ENCODE measurements at places on chromosomes 12 and 14.

GRCh38 chr12:66087365-66087943 is 43.1 kb downstream of the LLPH start:
- peak; percentile 82 for DNase-seq

DNA sequence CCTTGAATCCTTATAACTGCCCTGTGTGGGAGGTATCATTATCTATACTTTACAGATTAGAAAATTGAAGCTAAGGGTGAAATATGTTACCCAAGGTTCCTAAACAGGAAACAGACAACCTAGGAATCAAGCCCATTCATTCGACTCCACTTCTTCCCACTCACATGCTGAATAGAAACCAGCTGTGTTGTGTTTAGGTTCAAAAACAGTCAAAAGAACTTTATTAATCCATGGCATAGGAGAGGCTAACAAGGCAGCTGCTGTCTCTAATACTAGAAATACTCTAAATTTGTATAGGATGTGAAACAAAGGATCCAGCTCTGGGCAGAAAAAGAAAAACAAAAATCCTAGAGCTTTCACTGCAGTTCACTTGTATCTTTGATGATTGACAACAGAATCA is 9.9 kb downstream of the AMDHD1 start:
- DNase-seq = no peak

DNA sequence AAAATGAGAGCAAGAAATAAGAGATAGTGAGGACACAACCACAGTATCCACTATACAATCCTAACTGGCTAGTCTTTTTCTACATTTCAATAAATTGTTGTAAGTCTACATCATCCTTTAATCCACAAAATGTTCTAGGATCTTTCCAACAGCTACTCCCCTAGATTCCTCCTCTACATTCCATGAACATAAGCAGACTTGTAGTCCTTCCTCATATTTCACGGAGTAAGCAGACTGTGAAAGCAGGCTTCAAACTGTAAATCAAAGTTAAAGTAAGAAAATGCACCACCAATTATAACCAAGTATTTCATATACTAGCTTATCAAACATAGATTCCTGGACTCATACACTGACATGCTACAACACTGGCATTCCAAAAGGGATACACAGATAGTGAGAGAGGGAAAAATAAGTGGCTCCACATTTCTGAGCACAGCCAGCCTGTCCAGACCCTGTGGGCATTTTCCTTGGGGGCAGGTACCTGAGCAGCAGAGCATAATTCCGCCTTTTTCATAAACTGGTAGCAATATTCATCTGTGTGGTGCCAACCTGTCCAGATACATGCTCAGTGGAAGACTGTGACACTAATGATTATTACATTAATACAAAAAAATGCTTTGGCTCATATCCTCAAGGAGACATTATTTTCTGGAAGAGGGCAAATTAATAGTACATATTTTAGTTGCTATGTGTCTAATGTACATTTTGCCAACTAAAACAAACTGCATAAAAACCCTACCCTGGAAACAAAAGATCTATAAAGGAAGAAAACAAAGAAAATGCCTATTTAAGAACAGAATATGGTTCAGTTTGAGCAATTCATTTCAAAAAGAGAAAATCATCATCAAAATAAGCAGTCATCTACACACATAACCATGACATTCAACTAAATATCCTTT is 113.3 kb upstream of the FSCB start:
- DNase-seq = no peak

- DNase-seq = no peak
Measured at GRCh38 chr12:99267038-99267437, 380.5 kb upstream of the GARIN6 start.

GRCh38 chr14:73802431-73803188 is 49.0 kb upstream of the PTGR2 start:
- no peak for DNase-seq

DNA sequence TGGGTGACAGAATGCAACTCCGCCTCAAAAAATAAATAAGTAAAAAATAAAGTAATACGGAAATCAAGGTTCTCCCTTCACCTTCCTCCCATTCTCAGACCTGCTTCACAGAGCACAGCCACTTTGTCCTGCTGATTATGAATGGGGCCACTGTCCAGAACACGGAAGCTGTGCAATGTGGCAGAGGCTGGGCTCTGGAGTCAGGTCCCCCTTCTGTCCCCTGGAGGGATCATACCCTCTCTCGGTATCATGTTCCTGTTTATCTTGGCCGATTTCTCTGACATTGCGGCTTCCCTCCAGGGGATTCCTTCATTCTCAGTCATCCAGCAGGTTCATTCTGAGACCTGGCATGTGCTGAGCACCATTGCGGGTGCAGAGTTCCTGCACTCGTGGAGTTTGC is 11.3 kb downstream of the PPP2R5C start:
- no peak for DNase-seq

DNA sequence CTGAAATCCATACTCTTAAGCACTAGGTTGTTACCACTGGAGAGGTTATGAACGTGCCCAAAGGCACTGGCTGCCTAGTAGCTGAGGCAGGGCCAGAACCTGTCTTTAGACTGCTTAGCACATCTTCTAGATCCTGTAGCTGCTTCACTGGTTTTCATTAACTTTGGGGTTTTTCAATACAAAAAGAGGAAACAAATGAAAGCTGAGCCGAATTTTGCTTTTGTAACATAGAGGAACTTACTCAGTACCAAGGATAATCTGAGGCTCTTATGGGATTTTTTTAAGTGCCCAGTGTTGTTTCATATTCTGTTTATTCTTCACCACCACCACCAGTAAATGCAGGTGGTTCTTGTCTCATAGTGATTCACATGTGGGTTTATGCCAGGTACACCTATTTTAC is 396.1 kb downstream of the RAD51B start:
- DNase-seq = no peak

GRCh38 chr12:4874671-4875070 is 35.0 kb upstream of the KCNA1 start:
- DNase-seq = no peak

DNA sequence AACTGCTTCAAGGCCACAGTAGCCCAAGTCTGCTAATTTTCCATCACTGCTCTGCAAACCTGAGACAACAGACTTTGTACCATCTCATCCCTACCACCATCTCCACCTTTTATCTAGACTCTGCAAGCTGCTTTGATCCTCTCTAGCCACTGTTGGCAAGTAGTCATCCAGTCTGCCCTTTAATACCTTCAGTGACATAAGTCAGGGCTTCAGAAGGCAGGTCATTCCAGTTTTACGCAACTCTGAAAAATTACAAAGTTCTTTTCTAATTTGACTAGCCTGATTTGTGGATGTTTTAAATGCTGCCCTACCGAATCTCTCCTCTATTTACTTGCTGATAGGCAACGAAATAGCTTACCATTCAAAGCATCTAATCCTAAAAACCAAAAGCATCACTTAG is 2.8 kb downstream of the FERMT2 start:
- DNase-seq = no peak

- no peak for DNase-seq
Measured at GRCh38 chr12:80721326-80721725, 4.6 kb downstream of the MYF5 start.

DNA sequence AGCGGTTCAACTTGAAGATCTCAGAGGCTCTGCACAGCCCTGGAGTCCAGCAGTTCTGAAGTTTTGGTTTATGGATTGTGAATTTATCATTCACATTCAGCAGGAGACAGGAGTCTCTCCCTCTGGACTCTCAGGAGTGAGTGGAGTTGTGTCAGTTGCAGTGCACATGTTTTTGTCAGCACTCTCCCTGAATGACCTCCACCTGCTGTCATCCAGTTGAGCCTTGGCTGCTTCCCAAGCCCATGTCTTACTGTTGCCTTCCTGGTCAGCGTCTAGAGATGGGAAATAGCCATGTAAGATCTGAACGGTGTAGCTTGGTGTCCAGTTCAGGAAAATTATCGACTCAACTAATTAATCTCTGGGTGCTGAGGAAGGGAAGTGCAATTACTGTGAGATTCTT is 133.2 kb downstream of the PRKCH start:
- DNase-seq = no peak

GRCh38 chr12:101854747-101855146 is 22.6 kb upstream of the DRAM1 start:
- DNase-seq = no peak

GRCh38 chr12:126457776-126458175 is 1392.5 kb downstream of the AACS start:
- DNase-seq = no peak

- DNase-seq = no peak
Measured at GRCh38 chr12:116246490-116247179, 30.9 kb downstream of the MED13L start.

GRCh38 chr12:31989571-31990362 is 30.6 kb downstream of the RESF1 start:
- no peak for DNase-seq

DNA sequence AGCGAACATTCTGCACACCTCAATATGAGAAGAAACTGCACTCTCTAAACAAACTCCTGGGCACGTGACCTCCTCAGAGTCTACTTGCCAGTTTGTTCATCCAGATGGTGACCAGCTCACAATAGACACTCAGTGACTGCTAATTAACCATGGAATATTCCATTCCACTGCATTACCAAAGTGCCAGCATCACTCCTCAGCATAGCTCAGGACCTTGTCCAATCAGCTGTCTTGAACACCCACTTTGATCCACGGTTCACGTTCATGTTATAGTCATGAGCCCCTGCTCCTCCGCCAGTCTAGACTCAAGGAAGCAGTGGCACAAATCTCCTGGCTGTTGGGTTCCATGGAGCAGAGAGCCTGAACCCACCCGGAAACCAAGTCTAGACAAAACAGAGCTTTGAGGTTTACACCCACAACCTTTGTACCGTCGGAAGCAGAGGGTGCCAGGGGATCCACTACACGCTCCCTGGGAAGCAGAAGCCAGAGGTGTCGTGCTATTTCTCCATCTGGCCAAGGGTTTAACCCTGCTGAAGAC is 285.3 kb downstream of the ZFP36L1 start:
- no peak for DNase-seq

GRCh38 chr14:63788011-63788933 is 60.4 kb upstream of the SGPP1 start:
- no peak for DNase-seq

DNA sequence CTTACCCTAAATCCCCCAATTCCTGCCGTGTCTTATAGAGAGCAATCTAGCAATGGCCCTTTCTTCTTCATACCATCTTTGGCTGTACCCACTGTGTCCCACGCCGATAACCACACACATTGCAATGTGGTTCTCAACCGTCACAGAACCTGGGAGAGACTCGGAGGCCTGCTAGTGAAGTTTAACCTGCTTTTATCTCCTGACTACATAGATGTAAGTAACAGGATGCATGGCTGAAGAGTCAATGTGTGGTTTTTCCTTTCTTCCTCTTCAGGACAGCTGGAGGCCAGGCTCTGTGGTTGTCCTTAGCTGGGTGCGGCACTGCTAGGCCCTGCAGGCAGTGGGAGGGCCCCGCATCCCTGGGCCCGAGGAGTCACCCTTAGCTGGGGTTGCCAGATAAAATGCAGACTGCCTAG is 51.3 kb downstream of the ZNF664 start:
- no peak for DNase-seq

GRCh38 chr12:75953312-75953906 is 78.2 kb downstream of the PHLDA1 start:
- no peak for DNase-seq

GRCh38 chr12:11703378-11703777 is 53.9 kb downstream of the ETV6 start:
- no peak for DNase-seq

DNA sequence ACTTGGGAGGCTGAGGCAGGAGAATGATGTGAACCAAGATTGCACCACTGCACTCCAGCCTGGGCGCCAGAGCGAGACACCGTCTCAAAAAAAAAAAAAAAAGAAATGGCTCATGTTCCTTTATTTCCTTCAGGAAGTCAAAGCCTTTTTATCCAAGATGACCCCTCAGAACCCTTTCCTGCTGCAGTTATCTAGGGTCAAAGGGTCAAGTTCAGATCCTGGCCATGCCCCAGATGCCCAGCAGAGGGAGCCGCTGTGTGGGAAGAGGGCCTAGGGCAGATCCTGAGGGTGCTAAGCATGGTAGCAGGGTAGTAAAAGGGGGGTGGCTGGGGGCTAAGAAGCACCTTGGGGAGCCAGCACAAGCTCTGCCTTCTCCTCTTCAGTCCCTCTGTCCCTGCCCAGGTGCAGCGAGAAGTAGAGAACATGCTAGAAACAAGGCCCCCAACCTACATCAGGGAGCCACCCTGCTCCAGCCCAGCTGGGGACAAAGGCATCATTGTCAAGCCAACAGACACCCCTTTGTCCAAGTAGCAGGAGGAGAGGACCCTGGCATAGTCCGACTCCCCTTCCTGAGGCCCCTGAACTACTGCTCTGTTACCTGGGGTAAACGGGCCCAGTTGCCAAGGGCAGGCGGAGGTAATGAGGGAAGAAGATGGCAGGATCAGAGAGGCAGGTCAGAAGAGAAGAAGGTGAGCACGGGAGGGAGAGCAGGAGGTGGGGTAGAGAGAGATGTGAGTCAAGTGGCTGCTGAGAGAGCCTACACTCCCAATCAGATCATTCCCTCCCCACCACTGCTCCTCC is 6.5 kb downstream of the NFE2 start:
- DNase-seq = no peak

GRCh38 chr12:19689801-19690472 is 250.6 kb downstream of the AEBP2 start:
- DNase-seq = no peak

DNA sequence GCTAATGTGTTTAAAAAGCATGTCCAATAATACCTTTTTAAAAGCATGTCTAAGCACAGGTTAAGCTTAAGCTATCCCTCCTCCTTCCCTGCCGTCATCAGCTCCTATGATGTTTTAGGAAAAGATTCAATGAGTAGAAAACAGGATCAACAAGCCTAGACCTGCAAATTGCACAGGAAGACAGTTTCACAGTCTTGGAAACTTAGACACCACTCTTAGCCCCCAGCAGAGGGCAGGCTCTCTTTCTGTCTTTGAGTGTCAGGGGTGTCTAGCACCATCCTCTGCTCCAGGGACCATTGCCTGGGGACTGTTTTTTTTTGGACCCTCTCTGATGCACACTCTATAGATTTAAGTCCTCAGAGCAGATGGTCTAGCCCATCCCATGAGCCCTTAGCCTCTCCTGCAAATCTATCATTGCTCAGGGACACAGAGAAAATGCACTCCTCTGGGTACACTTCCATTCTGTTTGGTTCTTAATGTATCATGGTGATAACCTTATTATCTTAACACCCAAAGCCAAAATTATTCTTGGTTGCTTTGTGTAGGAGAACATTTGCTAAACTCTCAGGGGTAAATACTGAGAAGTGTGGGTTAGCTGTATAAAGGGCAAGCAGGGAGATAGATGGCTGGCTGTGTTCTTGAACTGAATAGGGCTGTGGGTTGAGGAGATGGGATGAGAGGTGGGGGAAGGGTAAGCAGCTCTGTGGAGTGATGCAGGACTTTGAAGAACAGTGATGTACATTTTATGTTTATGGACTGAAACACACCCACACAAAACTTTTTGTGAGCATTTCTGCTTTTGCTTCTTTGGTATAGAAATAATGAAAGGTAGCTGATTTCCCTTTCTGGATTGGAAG is 259.9 kb upstream of the DDHD1 start:
- no peak for DNase-seq
